ENCODE measurements at places on chromosomes 1 and 21.

DNA sequence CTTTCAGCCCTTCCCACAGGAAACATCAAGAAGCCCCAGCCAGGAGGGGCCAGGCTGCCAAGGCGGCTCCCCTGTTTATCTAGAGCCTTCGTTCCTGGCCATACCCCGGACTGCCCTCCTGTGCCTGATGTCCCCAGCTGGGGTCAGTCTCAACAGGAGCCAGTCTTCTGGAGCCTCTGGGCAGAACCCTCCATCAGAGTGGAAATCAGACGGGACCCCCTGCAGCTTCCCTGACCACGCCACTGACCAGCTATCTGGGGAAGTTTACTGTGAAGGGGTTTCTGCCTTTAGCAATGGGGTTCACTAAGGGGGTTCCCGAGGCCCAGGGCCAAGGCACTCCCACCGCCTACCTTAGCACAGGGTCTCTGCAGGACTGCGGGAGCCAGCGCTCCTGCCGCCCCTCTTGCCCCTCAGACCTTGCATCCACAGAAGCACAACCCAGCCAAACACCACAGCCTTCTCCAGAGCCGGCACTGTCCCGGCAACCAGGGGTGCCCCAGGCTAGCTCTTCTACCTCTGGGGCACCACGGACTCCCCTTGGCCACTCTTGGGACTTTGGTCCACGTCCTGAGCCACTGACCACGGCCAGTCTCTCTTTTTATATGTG lies 3.5 kb upstream of the MTFR1L start:
- DNase-seq: no peak

DNA sequence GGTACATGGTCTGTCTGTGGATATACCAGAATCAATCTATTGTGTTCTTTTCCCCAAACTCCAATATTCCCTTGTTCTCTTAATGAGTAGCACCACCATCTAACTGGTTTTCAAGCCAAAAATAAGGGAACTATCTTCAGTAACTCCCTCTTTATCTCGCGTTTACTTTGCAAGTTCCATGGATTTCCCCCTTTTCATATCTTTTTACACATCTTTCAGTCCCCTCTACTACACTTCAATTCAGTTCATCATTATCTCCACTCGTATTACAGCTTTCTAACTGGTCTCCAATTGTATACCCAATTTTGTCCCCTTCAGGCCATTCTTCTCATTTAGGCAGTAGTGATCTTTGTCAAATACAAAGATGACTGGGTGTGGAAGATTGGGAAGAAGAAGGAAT lies 4.1 kb upstream of the TMCO1 start:
- DNase-seq: no peak

- no peak for DNase-seq
Measured at GRCh38 chr1:2186901-2187300, 7.7 kb downstream of the FAAP20 start.

- no peak for DNase-seq
Measured at GRCh38 chr1:94550396-94550795, 8.8 kb upstream of the F3 start.

- DNase-seq: peak; percentile 32
Measured at GRCh38 chr1:9529190-9529589, 10.1 kb upstream of the SLC25A33 start.

DNA sequence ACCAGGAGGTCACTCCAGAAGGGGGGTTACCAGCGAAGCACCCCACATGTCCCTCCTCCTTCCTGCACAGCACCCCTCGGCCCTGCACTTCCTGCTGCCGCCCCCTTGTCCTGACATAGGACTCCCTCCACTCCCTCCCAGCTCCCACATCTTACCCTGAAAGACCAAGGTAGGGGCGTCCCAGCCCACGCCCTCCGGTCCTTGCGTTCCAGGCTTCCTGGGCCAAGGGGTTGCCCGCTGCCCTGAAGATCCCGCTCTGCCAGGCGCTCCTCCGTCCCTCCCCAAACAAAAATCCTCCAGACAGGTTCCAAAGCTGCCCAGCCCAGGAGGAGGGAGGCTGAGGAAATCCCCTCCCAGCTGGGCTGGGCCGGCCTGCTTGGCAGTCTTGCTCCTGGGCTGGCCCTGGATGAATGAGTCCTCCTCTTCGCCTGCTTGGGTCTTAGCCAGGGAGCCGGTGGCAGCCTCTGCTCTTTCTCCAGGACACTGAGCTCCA lies at the start of gene RHBDL2:
Gene RHBDL2 (minus strand): TSS at position 304 of the 493 bp plus-strand sequence. CDS start 22,618 bp downstream, outside the sequence.
- peak; percentile 44 for DNase-seq

- no peak for DNase-seq
Measured at GRCh38 chr1:161307230-161307768, 2.5 kb downstream of the MPZ start.

DNA sequence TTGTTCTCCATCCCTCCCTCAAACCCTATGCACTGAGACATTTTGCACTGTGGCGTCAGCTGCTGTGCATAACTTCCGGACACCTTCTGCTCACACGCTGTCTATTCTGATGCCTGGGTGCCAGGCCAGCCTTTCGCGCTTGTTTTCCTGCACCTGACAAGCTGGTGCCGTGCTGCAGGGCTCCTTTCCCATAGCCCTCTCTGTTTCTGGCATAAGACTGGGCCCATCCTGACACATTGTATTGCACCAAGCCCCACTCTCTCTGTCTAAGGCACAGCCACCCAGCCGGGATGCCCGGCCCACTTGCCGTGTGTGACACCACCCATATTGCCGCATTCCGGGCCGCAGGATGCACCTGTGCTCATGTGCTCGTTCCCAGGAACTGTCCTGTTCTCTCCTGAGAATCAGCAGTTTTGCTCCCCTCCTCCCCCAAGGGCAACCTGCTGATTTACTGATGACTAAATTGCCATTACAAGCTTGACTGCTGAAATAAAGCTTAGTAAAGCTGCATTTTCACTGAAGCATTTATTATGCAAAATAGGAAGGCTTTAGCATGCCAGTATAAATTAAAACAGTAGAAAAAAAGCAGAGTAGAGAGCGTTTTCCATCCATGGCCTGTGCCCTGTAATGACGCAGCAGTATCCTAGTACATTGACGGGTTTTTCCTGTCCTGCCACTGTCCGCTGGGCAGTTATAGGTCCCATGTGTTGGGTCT lies 88.0 kb downstream of the CD247 start:
- no peak for DNase-seq

DNA sequence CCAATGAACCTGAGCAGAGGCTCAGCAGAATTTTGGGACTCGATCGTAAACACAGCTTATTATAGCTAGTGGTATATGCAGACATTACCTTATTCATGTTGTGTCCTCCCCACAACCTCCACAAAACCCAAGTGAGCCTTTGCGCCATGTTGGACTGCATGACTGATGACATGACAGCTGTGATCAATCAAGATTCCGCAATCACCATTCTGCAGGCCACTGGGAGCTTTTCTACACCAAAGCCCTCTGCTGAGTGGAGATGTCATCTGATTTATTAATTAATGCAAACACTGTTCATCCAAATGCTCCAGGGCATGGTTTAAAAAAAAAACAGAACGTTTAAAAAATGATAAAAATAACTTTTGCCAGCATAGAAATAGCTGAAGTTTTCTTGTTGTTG lies 7.9 kb upstream of the SRP9 start:
- no peak for DNase-seq

GRCh38 chr1:201145816-201146215 lies 8.5 kb downstream of the TMEM9 start:
- no peak for DNase-seq

DNA sequence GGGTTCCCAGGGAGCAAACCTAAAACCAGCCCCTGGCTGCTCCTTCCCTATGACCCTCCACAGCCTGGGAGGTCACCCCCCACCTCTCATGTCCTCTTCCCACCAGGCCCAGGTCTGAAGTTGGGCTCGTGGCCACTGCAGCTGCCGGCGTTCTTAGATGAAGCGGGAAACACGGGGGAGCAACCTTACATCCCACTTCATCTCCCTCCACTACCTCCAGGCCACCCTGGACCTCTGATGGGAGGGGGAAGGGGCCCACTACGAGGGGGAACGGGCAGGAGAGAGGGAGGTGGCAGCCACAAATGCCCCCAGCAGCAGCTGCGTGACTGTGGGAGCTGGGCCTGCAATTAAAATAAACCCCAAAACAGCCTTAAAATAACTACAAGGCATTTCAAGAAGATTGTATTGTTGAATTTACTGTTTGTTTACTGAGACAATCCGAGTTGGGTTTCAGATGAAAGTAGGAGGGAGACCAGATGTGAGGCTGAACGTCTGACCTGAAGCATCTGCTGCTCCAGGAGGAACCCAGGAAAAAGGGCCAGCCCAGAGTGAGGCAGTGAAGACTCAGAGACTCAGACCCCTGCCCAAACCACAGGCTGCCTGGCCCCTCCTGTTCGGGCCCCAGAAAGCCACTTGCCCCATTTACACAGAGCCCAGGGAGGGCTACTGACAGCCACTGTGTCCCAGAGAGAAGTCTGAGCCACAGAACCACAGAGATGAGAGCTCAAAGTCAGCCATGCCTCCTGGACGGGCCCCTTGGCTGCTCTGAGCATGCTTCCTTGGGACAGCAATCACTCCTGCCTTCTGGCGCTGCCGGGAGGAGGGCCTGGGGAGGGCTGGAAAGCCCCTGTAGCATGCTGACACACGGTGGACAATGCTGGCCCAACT lies 59.8 kb downstream of the GLIS1 start:
- DNase-seq: no peak
